ENCODE measurements at places on chromosomes 16 and 17.

- DNase-seq = no peak
These were observed 26.9 kb downstream of the ADCY9 start for GRCh38 chr16:4089251-4089810.

- DNase-seq = no peak
These were observed 551.4 kb upstream of the ZFHX3 start for GRCh38 chr16:73599351-73599750.

- no peak for DNase-seq
These were observed 23.6 kb upstream of the PRSS54 start for GRCh38 chr16:58318391-58318790.

DNA sequence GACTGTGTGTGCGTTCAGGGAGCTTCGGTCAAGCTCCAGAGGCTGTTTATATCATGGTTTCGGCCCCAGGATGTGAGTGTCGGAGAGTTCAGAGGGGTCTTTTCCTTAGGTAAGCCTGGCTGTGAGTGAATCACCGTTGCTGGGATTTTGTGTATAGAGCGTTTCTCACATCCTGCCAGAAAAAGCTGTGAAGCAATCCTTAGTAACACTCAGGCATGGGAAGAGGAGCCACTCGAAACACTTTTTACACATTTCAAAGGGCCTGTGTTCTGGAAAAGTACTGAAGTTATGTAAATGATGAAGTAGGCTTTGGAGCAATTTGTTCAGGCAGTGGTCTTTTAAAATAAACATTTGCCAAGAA, 662 bp downstream of the PGS1 start:
- no peak for DNase-seq

GRCh38 chr16:86527366-86527765, 17.0 kb downstream of the FOXF1 start:
- DNase-seq = no peak

DNA sequence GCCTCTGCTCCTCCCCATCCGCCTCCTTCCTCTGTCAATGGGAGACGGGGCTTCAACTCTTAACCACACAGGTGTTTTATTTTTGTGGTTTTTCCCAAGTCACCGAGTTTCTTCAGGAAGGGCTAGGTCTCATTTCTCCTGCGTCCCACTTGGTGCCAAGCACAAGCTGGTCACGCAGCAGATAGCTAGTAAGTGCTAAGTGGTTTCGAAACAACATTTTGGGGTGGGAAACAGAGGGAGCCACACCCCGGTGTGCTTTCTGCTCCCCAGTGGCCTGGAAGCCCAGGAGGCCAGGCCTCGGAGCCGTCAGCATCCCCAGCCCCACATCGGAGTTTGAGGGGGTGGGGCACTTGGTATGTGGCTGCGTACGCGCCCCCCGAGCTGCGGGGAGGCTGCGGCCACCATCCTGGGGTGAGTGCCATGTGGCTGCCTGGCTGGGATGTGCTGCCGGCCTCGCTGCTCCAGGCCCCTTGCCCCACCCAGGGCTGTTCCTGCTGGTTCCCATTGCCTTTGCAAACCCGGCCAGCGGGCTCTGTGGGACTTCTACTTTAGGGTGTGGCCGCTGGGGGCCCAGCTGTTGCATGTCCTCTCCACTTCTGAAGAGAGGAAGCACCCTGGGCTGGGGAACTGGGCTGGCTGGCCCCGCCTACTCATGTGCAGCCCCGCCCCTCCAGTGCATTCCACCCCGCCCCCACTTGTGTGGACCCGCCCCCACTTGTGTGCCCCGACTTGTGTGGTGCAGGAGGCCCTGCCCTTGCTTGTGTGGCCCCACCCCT, 55.6 kb downstream of the BAIAP2 start:
- no peak for DNase-seq

GRCh38 chr17:3894911-3895343, 2.1 kb upstream of the CAMKK1 start:
- DNase-seq = no peak

DNA sequence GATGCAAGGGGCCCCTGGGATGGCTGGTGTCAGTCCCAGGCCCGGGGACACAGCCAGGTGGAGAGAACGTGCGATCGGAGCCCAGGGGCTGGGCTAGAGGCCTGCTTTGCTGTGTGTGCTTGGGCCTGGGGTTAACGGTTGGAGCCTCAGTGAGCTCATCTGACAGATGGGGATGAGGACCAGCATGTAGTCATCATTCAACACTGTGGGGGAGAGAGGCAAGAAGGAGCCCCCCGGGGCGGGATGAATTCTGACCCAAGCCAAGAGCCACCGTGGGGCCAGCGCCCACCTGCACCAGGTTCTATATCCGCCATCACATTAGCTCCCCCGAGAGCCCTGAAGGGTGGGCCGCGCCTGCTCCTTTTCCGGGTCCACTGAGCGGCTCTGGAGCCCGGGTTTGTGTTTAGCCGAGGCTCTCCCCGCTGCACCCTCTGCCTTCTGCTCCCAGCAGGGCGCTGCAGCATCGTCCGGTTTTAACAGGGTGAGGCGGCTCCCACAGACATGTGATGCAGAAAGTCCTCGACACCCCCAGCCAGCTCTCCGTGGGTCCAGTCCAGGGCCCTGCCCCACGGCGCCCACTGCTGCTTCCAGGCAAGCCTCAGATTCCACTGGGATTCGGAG, 365.7 kb downstream of the SEC14L1 start:
- no peak for DNase-seq

- DNase-seq = no peak
These were observed 5.0 kb upstream of the ALDH3A1 start for GRCh38 chr17:19753051-19753509.

GRCh38 chr17:58344791-58345157, 7.2 kb downstream of the SUPT4H1 start:
- DNase-seq = no peak

- DNase-seq = no peak
These were observed 100.7 kb upstream of the AXIN2 start for GRCh38 chr17:65662196-65662595.

GRCh38 chr17:16944334-16945135, 27.4 kb downstream of the TNFRSF13B start:
- no peak for DNase-seq

- no peak for DNase-seq
These were observed 403.8 kb downstream of the SHISA9 start for GRCh38 chr16:13305019-13305755.

- DNase-seq = no peak
These were observed 346.5 kb downstream of the C16orf95 start for GRCh38 chr16:86970726-86971125.

DNA sequence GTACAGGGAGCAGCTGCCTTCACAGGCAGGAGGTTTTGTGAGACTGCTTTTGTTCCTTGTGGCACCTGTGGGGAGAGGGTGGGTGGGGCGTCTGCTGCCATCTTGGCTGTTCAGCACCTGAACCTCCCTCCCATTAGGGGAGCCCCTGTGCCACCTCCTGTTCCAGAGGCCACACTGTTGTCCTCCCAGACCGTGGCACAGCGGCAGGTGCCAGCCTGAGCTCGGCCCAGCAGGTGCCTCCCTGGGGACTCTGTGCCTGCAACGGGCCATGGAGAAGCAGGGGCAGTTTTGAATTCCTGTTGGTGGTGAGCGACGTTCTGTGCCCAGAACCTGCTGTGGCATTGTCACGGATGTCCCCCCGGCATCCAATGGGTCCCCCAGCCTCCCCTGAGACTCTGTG, 9.9 kb downstream of the LGALS3BP start:
- DNase-seq = no peak

- no peak for DNase-seq
These were observed 79.4 kb downstream of the ABCC6 start for GRCh38 chr16:16143931-16144330.

GRCh38 chr17:40340880-40341807, 23.4 kb downstream of the GJD3 start:
- no peak for DNase-seq

DNA sequence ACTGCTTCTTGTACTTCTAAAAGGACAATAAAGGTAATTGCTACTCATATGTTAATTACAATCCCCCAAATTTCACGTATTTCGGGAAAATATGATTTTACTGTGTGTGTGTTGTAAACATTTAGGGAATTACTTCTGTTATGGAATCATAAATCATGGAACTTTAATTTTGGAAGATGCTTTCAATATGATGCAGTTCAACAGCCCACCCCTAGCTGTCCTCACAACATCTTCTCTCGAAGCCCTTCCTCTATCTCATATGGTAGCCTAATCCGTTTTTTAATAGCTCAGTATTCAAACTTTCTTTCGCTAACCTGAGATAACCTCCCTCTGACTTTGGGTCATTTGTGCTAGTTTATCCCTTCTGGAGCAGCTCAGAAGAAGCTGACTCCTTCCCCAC, 78.4 kb downstream of the ANKFN1 start:
- no peak for DNase-seq

GRCh38 chr17:66349521-66350254, 47.3 kb downstream of the PRKCA start:
- no peak for DNase-seq

DNA sequence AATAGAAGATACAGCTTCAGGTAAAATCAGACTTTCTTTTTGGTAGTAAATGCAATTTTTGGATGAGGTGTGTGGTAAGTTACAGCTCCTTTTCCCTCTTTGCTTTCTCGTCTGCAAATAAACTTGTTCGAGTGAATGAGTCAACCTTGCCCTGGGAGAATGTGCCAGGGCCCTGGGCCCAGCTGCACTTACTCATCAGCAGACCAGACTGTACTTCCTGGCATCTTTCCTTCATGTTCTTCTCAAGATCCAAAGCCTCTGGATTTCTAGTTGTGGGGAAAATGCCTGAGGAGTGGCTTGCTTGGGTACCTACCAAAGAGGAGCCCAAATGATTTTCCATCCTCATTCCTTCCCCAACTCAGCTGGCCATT, 5.4 kb upstream of the G6PC1 start:
- DNase-seq = no peak

GRCh38 chr17:59547131-59547915, 18.1 kb upstream of the DHX40 start:
- no peak for DNase-seq

DNA sequence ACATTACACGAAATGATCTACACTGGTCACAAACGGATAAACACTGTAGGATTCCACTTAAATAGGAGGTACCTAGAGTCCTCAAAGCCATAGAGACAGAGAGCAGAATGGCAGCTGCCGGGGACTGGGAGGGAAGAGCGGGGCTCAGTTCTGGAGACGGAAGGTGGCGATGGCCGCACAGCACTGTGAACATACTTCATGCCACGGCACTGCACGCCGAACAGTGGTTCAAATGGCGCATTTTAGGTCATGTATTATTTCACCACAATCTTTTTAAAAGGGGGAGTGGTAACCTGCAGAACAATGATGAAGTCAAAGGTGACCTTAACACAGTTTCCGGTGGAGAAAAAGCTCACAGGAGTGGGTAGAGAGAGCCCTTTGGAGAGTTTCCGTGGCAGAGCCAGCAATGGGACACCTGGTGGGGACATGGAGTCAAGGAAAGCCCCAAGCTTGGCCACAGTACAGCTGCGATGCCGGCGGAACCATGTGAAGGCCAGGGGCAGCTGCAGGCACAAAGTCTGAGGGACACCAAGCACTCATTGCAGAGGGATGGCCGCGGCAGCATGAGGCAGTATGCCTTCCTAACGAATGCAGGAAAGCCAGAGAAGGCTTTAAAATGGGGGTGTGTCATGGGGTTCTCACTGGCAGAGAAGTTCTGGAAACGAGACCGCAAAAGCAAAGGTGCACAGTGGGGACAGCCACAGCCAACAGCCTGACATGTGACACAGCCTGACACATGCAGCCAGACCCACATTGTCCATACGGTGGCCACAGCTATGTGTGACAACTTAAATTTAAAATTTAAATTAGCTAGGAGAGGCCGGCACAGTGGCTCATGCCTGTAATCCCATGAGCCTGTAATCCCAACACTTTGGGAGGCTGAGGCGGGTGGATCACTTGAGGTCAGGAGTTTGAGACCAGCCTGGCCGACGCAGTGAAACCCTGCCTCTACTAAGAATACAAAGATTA, 7.3 kb downstream of the FLCN start:
- DNase-seq = no peak

GRCh38 chr17:82050152-82050760, 1.4 kb downstream of the RFNG start:
- DNase-seq = no peak

- DNase-seq = no peak
These were observed 187.3 kb downstream of the CYB561 start for GRCh38 chr17:63258785-63259184.

GRCh38 chr16:66493490-66494401, 56.2 kb downstream of the TK2 start:
- no peak for DNase-seq

- DNase-seq = peak; percentile 50
These were observed 1.1 kb downstream of the FHOD1 start for GRCh38 chr16:67246081-67246755.

Data from activated CD8-positive, alpha-beta memory T cell treated with anti-CD3 and anti-CD28 coated beads for 48 hours (primary cell).